ENCODE measurements at places on chromosomes 4 and X.

GRCh38 chr4:101328063-101328602 lies 19.2 kb downstream of the PPP3CA start:
- no peak for DNase-seq

GRCh38 chr4:10965196-10965595 lies 280.6 kb upstream of the CLNK start:
- no peak for DNase-seq

GRCh38 chr4:118772767-118773428 lies 63.0 kb downstream of the SEC24D start:
- DNase-seq: no peak

GRCh38 chr4:183257808-183258207 lies 62.3 kb downstream of the CLDN22 start:
- no peak for DNase-seq

DNA sequence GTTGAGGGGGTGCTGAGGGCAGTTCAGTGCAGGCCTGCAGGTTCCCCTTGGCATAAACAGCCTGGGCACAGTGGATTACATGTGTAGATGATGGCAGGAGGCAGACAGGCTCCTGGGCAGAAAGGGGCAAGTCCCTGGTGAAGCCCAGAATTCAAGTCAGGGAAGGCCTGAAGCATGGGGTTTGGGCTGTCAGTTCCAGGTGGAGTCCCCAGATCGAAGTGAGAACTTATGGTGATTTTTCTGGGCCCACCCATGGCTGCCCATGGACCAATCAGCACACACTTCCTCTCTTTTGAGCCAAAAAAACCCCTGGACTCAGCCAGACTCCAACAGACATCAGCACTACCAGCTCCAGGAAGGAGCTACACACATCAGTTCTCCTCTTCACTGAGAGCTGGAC lies 529.1 kb downstream of the PPARGC1A start:
- no peak for DNase-seq

GRCh38 chrX:47232803-47233332 lies at the start of gene USP11:
TSS of gene USP11 (plus strand) at chrX:47233009. CDS start at chrX:47233044, 35 bp downstream.
- peak; percentile 59 for DNase-seq

DNA sequence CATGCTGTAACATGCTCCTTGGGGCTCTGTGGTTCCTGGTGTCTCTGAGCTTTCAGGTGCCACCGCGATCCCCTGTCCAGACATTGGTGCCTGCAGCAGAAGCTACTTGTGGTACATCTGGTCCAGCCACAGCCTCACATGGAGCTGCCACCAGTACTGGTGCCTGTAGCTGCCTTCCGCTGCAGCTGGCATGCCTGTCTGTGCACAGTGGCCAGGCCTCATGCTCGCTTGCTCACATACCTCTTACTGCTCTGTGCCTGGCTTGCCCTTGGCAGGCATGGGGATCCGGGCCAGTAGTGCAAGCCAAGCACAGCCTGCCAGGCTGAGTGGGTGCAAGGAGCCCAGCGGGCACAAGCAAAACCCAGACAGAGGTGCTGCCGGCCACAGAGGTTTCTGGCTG lies 618.6 kb downstream of the DMD start:
- DNase-seq: no peak

DNA sequence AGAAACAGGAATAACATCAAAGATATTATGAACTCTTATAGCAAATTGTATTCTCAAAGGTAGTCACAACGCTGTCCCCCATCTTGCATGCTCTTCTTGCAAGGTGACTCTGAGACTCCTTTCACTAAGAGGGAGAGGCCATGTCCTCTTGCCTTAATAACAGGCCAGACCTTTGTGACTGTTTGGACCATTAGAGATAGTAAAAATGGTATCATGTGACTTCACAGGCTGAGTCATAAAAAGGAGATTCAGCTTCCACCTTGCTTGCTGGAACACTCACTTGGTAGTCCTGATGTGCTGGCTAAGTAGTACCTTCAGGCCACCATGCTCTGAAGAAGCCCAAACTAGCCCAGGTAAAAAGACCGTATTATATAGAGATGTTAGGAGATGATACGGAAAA lies 143.8 kb downstream of the FBXW7 start:
- no peak for DNase-seq

DNA sequence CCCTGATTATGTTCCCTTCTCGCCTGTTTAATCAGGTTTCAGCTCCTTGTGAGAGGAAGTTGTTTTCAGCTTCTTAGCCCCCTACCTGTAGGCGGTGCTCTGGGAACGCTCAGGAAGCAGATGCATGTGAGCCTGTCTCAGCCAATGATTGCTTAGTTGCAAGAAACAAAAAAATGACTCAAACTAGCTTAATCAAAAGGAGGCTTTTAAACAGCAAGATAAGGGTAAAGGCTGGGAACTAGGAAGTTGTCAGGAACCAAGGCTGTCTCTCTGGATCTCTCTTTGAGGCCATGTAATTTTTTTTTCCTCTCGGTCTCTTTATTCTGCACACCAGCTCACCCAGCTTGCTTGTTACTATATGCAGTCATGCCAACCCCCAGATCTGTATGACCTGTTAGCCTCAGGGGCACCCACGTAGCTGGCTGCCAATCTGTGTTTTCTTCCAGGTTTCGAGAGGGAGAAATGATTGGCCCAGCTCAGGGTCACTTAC lies 109.1 kb downstream of the PTTG2 start:
- peak; percentile 50 for DNase-seq

DNA sequence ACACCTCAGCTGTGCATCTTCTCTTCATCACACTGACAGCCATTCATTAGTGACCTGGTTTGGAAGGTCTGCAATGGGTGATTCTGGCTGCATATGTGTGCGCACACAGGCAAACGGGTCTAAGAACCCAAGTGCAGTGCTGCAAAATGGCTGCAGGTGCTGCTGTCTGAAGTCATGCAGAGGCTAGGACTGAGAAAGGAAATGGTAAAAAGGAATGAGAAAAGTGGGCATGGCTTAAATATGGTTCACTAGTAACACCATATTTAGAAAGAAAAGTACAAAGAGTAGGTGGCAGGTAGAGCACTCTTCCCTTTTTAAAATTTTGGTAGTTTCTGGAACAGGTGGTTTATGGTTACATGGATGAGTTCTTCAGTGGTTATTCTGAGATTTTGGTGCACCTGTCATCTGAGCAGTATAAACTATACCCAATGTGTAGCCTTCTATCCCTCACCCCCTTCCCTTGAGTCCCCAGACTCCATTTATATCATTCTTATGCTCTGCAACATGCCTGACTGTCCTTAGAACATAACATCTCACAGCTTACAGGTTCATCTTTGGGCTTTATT lies 78.4 kb downstream of the CCNG2 start:
- no peak for DNase-seq

GRCh38 chrX:129781134-129781672 lies 1.5 kb downstream of the SASH3 start:
- DNase-seq: no peak

GRCh38 chr4:176970853-176971252 lies 178.1 kb upstream of the VEGFC start:
- DNase-seq: no peak

- DNase-seq: peak; percentile 49
Measured at GRCh38 chr4:86011117-86011516, 348.7 kb downstream of the MAPK10 start.

- peak; percentile 74 for DNase-seq
Measured at GRCh38 chrX:12974305-12974795, 560 bp upstream of the TMSB4X start.

GRCh38 chrX:134679221-134679620 lies 20.9 kb upstream of the PLAC1 start:
- DNase-seq: no peak

DNA sequence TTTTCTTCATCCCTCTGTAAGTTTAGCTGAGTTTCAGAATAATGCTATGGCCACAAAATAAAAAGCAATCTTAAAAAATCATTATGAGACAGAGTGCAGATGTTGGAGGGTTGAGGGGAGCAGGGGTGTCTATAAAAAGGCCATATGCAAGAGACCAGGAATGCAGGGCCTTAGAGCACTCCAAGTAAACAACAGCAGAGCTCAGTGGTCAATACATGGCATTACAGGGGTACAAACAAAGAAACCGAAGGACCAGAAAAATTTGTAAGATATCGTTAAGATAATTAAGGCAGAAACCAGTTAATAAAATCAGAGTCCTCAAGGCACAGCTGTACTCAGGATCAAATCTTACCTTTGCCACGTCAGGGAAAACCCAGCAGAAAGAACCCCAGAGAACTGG lies 28.4 kb upstream of the NDST3 start:
- no peak for DNase-seq

- DNase-seq: no peak
Measured at GRCh38 chr4:1806596-1807331, 13.7 kb downstream of the FGFR3 start.

DNA sequence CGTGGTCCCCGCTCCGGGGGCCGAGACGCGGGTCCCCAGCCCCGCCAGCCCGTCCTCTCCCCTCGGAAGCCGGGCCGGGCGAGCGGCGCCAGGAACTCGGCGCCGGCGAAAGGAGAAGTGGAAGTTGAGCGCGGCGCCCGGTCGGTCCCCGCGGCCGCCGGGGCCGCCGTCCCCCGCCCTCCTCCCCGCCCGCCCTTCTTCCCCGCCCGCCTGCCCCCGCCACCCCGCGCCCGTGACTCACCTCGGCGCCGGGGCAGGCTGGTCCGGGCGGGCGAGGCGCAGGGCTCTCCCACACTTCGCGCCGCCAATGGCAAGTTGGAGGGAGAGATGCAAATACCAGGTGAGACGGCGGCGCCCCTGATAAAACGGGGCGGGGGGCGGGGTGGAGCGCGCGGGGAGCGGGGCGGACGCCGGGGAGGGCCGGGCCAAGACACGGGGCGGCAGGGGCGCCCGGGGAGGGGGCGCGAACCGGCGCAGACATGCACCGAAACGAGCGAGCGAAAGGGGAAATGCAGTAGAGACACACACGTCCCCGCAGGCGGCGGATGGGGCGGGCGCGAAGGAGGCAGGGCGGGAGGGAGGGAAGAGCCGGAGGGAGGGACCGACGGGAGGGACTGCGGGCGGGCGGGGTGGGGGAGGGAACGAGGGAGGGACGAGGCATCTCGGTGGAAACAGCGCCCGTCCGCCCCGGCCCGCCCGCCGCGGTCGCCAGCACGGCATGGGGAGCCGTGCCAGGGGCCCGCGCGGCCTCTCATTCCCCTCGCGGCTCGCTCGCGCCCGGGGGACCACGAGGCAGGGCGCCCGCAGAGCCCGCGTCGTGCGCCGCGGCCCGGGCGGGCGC lies at the start of gene ELF4:
TSS of gene ELF4 (minus strand) at position 119 of the 841 bp plus-strand sequence. CDS start 29,167 bp downstream, outside the sequence.
- peak; percentile 75 for DNase-seq

- DNase-seq: no peak
Measured at GRCh38 chrX:121356850-121357171, 309.4 kb downstream of the GLUD2 start.

- DNase-seq: no peak
Measured at GRCh38 chr4:184937030-184937710, 81.1 kb upstream of the HELT start.

DNA sequence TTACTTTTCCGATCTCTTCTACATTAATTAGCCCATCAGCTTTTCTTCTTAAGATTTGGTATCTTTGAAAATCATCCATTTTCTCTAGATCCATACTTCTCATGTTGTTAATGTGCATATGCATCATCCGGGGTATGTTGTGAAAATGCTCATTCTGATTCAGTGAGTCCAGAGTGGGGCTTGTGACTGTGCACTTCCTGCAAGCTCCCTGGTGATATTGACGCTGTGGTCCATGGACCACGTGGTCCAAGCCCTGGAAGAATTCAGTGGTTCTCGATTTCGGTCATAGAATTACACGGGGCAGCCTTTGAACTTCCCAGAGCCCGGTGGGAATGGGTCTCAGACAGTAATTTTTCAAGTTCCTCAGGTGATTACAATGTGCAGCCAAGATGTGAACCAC lies 69.8 kb downstream of the ZFX start:
- no peak for DNase-seq

DNA sequence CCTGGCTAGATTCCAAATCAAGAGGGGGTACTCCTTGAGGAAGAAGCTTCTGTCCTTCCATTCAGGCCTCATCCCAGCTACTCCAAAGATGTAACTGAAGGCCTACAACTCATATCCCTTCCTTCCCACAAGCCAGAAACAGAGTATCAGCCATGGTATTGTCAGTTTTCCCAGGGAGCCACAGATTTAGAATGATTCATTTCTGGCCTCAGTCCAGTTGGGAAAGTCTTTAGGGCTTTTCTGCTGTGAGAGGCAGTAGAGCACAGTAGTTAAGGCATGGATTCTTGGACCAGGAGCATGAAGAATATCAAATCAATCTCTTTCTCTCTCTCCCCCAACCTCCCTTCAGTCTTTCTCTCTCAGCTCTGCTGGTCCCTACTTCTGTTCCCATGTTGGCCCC lies 505.0 kb downstream of the BCOR start:
- DNase-seq: peak; percentile 22

- DNase-seq: peak; percentile 84
Measured at GRCh38 chr4:181957088-181957487, 286.1 kb upstream of the TENM3 start.

DNA sequence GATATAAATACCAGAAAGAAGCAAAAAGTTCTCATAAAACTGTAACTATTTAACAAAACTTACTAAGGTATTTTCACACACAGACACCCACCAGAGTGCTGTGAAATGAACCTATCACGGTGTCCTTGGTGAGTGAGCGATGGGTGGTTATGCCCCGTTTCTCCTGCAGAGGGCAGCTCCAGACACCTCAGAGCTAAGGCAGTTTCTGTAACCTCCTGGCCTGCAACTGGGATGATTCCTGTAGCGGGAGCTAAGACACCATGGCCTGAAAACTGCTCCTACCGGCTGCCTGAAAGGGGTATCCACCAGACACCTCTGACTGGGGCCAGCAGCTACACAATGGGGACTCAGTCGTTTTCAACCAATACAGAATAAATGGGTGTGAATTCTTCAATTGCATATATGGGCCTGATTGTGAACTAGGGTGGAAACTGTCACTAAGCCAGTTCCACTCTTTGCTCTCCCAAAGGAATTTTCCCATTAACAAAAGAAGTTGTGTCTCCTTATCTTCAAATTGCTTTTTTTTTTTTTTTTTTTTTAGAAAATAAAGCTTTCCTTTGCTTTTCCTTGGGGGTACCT lies 2375.8 kb upstream of the TENM3 start:
- peak; percentile 69 for DNase-seq

GRCh38 chrX:71992711-71993110 lies 82.1 kb downstream of the NHSL2 start:
- DNase-seq: no peak

DNA sequence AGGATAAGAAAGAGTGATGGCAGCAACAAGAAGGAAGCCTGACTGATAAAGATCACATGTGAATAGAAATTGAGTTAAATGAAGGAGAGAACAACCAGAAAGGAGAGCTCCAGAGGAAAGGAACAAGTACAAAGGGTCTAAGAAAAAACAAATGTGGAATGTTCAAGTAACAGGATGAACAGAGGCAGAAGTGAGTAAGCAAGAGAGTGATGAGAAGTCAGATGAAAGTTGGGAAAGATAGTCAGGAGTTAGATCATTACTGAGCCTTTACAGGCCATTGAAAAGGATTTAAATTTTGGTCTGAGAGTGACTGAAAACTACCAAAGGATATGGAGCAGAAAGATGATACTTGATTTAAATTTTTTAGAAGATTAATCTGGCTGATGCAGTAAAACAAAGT lies 38.1 kb downstream of the NFXL1 start:
- DNase-seq: no peak

DNA sequence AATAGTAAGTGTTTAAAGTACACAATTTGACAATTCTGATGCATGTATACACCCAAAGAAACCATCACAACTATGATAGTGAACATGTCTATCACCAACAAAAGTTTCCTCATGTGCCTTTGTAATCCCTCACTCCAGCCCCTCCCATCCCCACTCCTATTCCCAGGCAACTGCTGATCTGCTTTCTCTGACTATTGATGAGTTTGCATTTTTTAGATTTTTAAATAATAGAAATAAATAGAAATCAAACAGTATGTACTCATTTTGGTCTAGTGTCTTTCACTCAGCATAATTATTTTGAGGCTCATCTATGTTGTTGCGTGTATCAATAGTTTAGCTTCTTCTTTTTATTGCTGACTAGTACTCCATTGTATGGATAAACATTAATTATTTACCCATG lies 5.3 kb upstream of the RPS4X start:
- DNase-seq: no peak
